ENCODE measurements at places on chromosomes 7 and 10.

- DNase-seq: no peak
These were observed 30.4 kb upstream of the GPR26 start for GRCh38 chr10:123635745-123636144.

DNA sequence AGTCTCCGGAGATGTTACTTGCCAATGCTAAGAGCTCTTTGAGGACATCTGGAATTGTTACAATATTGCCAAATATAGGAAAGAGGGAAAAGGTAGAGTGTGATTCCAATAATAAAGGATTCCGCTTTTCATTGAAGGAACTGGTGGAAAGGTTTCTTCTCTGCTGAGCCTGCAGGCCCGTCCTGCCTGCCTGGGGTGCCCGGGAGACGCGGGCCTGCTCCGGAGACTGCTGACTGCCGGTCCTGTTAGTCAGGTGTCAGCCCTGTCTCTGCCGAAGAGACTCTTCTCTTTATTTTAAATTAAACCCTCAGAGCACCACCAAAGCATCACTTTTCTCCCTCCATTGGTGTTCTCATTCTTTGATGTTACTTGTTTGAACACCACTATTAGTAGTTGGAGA, 2.2 kb downstream of the EGFR start:
- DNase-seq: no peak

DNA sequence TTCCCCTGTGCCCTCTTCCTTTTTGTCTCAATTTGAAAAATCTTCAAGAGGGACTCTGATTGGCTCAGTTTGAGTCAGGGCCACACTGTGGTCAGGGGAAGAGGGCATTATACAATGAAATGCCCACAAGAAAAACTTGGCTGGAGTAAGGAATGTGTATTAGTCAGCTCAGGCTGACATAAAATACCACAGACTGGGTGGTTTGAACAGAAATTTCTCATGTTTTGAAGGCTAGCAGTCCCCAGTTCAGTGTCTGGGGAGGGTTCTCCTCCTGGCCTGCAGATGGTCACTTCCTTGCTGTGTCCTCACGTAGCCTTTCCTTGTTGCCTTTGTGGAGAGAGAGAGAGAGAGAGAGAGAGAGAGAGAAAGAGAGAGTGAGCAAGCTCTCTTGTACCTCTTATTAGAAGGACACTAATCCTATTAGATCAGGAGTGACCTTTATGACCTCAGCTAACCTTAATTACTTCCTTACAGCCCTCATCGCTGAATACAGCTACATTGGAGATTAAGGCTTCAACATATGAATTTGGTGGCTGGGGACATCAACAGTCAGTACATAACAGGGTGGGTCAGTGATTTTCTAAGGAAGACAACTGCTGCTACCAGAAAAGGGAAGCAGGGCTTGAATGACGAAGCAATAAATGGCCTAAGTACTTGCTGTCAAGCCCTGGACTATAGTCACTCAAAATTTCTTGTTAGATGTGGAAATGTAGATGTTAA, 25.8 kb upstream of the FAM13C start:
- no peak for DNase-seq

DNA sequence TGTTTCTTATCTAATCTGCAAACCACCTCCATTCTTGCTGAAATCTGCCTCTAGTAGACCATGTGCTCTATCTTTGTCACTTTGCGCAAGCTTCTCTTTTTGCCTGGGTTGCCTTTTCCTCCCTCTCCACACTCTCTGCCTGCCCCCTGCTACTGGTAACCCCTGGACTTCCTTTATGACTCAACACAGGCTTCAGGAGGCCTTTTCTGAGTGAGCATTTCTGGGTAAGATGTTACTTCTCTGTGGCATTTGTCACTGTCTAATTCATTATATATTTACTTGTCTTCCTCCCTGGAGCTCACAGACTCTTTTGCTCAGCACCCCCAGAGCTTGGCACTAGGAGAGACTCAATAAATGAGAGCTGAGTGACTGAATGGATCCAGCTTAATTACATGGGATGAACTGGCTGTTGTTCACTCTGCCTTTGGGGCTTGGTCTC, 8.4 kb downstream of the GOLGA7B start:
- DNase-seq: no peak

GRCh38 chr7:77415476-77415822, 700 bp downstream of the GSAP start:
- no peak for DNase-seq

GRCh38 chr7:18667466-18667865, 171.9 kb downstream of the HDAC9 start:
- DNase-seq: no peak

DNA sequence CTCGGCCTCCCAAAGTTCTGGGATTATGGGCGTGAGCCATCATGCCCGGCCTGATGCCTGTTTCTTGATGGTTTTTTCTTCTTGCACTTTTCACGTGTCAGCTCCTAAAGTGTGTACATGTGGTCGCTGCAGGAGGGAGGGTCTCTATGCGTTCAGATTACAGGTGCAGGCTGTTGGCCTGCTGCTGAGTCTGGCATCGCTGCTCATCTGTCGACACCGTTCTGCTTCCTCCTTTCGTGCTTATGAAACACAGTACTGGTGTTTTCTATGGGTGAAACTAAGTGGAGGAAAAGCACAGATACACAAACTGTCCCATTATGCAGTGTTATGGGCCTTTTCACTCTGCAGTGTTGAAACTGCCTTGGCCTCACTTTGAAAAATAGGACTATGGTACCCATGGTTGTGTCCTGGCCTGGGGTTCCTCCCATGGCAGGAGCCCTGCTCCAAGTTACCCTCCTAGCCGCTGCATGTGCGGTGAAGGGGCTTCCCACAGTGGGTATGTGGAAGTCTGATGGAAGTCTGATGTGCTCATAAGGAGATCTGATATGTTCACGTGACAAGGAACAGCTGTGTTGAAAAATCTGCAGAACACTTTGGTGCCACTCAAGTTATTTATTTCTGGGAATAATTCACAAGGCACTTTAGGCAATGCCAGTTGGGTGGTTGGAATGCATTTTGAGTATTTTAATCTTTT, 23.5 kb downstream of the OGDH start:
- DNase-seq: no peak

GRCh38 chr10:49768731-49769130, 6.6 kb upstream of the OGDHL start:
- DNase-seq: no peak

All from uterus (tissue), 4 donors.